Inflammatory macrophage (primary cell): ENCODE measurements at places on chromosomes 6 and 20.

GRCh38 chr6:87066449-87067333, 28.2 kb downstream of the CGA start:
- peak; percentile 67 for DNase-seq

DNA sequence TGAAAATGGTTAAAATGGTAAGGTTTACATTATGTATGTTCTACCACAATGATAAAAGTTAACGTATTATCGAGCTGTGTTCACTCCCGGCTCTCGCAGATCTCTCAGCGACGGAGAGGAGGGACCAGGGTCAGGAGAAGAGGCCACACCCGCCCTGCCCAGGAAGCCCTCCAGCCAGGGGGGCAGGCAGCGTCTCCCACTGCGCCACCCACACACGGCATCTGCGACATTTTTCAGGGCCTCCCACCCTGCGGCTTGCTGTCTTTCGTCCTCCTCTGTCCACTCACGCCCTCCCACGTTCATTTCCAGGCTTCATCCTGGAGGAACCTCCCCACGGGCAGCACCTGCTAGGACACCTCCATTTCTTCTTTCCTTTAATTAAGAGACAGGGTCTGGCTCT, 43.3 kb downstream of the ZBTB46 start:
- DNase-seq = no peak

DNA sequence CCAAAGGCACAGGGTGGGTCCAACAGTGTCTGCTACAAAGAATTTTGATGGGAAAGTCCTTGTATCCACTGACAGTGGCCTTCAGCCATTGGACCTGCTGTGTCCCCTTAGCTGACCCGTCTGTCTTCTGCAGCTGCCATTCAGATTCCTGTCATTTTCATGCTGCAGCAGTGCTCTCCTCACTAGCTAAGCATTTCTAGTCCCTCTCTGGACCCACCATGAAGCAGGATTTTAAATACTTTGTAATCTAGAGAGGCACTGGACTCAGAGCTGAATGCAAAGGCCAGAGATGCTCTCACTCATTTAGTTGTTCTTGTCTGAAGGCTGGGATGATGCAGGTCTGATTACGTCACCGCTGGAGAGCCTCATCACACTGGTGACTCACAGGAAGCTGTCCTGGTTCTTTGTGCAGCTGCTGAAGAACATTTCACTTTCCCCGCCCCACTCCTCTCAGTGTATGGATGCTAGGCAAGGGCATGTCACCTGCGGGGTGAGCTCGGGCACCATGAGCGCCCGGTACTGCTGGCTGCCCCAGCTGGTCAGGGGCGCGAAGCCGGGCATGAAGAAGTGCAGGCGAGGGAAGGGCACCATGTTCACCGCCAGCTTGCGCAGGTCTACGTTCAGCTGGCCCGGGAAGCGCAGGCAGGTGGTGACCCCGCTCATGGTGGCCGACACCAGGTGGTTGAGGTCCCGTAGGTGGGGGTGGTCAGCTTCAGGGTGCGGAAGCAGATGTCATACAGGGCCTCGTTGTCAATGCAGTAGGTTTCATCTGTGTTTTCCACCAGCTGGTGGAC, 19.4 kb upstream of the TUBB2A start:
- DNase-seq = peak; percentile 78

DNA sequence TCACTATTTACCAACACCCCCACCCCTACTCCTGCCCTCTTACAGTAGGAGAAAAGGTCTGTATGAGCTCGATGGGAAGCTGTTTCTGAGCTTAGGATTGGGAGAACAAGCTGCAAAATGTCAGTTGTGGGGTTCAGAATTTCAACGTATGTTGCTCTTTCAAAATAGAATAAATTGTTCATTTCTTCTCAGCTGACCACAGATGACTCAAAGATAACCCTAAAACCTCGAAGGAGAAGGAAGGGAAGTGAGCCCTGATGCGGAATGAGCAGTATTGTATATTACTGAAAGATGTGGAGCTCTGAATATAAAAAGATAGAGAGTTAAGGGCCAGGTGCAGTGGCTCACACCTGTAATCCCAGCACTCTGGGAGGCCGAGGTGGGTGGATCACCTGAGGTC, 35.9 kb upstream of the MYLIP start:
- DNase-seq = peak; percentile 54

DNA sequence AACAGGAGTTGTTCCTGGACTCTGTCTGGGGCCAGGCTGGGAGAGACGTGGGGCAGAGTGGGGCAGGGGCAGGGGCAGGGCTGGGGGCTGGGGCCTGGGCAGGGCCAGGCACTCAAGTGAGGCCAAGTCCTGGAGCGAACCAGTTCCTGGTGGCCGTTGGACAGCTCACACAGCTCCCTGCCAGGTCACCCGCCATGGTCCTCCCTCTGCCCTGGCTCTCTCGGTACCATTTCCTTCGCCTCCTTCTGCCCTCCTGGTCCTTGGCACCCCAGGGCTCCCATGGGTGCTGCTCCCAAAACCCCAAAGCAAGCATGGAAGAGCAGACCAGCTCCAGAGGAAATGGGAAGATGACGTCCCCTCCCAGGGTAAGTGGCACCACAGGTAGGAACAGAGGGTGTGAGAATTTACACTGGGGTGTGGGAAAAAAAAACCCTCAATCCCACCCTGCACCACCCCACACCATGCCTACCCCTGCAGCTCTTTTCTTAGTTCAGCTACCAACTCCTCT, at the start of gene MCCD1:
TSS of gene MCCD1 (plus strand) at position 142 of the 508 bp plus-strand sequence. CDS start at position 195, 53 bp downstream.
- DNase-seq = no peak

DNA sequence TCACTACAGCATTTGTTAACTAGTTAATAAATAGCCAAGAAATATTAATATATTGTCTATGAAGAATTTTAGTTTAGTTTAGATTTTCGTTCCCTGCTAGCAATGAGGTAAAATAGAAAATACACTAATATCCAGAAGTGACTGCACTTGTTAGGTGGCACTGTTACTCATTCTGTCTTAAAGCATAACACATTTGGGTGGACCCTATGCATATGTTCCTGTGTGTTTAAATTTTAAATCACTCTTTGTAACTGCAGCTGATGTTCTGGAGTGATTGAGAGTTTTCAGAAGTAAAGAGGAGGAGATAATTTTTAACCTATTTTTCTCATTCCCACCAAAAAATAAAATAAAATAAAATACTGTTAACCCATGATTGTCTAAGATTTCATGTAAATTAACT, 73.9 kb upstream of the SOX4 start:
- no peak for DNase-seq

DNA sequence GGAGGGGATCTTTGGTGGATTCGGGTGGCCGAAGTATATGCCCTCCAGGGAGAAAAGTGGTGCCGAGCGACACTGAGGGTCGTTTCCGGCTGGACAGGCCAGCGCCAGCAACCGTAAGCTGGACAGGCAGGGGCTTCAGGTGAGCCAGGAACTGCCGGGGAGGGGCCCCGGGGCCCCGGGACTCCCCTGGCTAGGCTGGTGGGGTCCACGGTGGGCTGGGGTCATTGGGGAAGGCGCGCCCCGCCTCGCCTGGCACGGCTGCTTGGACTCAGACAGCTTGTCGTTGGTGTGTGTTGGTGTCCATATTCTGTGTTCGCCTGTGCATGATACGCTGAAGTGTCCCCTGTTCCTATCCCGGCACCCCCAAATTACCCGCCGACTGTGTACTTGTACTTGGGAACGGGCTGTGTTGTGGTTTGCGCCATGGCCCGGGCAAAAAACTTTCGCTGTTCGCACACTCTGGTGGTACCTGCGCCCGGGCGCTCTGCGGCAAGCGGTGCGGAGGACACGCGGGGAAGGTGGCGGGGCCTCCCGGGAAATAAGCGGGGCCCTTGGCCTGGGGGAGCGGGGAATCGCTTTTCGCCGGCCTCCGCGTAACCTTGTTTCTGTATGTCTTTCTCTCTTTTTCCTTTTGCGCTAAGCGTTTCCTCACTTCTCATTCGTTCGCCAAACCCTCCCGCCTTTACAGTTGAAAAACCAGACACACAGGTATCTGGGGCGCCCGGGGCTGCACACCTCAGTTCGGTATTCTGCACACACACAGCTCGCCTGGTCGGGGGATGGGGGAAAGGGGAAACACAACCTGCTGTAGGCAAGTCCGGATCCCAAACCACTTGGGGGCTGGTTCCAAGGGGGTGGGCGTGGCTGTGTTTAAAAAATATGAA, 3.2 kb downstream of the GNAS start:
- no peak for DNase-seq

- peak; percentile 87 for DNase-seq
Measured at GRCh38 chr6:25173951-25174474, 105.2 kb upstream of the CARMIL1 start.

DNA sequence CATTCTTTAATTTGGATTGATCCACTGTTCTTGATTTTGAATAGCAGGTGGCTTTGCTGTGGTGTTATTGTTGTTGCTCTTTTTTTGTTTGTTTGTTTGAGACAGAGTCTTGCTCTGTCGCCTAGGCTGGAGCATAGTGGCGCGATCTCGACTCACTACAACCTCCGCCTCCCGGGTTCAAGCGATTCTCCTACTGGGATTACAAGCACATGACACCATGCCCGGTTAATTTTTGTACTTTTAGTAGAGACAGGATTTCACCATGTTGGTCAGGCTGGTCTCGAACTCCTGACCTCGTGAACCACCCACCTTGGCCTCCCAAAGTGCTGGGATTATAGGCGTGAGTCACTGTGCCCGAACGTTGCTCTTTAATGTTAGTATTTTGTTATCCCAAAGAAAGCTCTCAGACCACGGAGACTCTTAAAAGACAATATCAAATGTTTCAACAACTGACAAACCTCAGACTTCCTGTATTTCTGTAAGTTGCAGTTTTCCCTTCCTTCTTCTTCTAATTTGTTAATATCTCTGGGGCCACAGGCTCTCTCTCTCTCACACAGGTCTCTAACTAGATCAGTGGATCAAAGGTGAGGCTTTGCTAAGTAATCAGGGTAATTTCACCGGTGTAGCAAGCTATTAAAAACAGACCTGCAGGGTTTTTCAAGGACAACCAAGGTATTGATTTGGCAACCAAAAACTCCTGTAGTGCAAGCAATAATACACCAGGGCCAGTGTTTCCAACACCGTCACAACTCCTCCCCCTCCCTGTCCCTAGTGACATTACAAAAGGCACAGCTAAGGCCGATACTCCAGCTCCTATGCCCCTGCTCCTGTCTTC, 48.8 kb upstream of the ZNF217 start:
- peak; percentile 75 for DNase-seq

- no peak for DNase-seq
Measured at GRCh38 chr20:54092021-54092420, 21.6 kb upstream of the BCAS1 start.

GRCh38 chr6:137362878-137363804, 131.1 kb downstream of the OLIG3 start:
- no peak for DNase-seq

- peak; percentile 9 for DNase-seq
Measured at GRCh38 chr20:64161356-64162238, 2.7 kb upstream of the MYT1 start.

DNA sequence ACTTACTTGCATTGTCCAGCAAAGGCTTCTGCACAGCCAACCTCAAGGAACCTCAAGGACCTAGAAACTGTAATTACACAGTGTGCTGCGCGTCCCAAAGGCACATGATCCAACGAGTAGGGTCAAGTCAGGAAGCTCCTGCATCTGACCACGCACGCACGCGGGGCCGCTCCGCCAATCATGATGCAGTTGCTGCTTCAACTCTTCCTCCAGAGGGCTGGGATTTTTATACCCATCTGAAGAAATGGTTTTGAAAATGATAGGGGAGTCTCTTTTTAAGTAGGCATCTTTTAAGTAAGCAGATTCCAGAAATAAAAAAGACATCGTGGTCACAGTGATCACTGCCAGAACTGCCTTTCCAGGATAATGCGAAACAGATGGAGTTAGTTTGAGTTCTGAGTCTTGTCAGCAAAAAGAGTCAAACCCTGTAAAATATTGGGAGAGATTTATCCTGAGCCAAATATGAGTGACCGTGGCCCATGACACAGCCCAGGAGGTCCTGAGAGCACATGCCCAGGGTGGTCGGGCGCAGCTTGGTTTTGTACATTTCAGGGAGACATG, 34.0 kb downstream of the KIF25 start:
- no peak for DNase-seq
